ENCODE measurements at places on chromosomes 11 and 22. TPM values are rescaled to one million over a fixed set of nuclear protein-coding genes. Genes with fewer than 3 reads are reported as not detected.

OR51B2 gene
- total RNA-seq: not detected

TYMP gene
- total RNA-seq: 44.1 TPM

KREMEN1 gene
- 2.1 TPM for total RNA-seq

MFRP gene
- not detected for total RNA-seq

GRCh38 chr11:32316858-32317642 is 118.3 kb downstream of the WT1 start:
- no peak for DNase-seq
- H3K27me3 ChIP-seq: peaks cover 49% of the 10 kb centered on the region
- peaks cover 11% of the 10 kb centered on the region for H3K4me1 ChIP-seq

GRCh38 chr11:117992136-117992535 is 5.9 kb downstream of the IL10RA start:
- H3K27ac ChIP-seq: no peak overlapping the region
- peaks cover 18% of the 10 kb centered on the region for H3K27me3 ChIP-seq
- no peaks in the 10 kb centered on the region for H3K36me3 ChIP-seq
- H3K4me1 ChIP-seq: no peaks in the 10 kb centered on the region
- H3K4me3 ChIP-seq: no peak overlapping the region
- DNase-seq: no peak

GRCh38 chr11:59523541-59523940 is 12.2 kb downstream of the OR4D9 start:
- no peak for DNase-seq
- no peaks in the 10 kb centered on the region for H3K4me1 ChIP-seq
- H3K36me3 ChIP-seq: no peaks in the 10 kb centered on the region

DNA sequence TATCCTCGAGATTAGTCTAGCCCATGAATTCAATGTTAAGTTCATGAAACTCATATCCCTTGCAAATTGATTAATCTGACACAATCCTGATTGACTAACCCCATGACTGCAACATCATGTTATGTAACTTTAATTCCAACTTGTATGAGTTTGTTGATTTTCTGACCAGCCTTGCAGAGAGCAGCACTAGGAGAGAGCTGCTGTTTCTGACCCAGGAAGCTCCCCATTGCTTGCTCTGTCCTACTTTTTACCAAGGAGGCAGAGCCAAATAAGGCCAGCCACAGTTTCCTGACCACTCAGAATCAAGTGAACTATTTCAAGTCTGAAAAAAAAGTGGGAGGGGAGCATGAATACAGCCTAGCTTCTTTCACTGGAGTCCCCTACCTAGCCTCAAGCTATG is 13.2 kb downstream of the MPZL3 start:
- DNase-seq: no peak
- H3K4me3 ChIP-seq: no peak overlapping the region
- peaks cover 35% of the 10 kb centered on the region for H3K4me1 ChIP-seq
- no peak overlapping the region for H3K27ac ChIP-seq
- H3K36me3 ChIP-seq: peaks cover 13% of the 10 kb centered on the region
- no peaks in the 10 kb centered on the region for H3K27me3 ChIP-seq

All from Calu3 (cell line).